Stimulated activated CD8-positive, alpha-beta memory T cell treated with anti-CD3 and anti-CD28 coated beads, Interleukin-4, amount 100 ng/mL, for 1 hour (primary cell): ENCODE measurements at places on chromosomes 2 and 18.

- DNase-seq: no peak
These were observed 23.5 kb downstream of the PTPN2 start for GRCh38 chr18:12860530-12860929.

DNA sequence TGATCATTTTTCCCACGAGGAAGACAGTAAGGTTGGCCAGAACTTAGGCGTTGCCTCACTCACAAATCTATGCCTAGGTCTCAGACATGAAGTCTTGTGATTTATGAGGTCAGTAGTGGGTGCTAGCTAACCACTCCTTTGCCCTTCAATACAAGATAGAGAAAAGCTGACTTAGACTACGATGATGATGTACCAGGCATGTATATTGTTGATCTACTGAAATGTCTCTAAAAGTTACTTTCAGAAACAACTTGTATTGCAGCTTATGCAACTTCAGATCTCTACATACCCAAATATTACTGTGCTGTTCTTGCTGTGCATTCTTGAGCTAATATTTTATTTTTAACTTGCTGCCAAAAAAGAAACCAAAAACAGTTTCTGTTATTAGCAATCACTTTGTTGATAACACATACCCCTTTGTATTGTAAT is 30.6 kb downstream of the MAPRE2 start:
- DNase-seq: no peak

DNA sequence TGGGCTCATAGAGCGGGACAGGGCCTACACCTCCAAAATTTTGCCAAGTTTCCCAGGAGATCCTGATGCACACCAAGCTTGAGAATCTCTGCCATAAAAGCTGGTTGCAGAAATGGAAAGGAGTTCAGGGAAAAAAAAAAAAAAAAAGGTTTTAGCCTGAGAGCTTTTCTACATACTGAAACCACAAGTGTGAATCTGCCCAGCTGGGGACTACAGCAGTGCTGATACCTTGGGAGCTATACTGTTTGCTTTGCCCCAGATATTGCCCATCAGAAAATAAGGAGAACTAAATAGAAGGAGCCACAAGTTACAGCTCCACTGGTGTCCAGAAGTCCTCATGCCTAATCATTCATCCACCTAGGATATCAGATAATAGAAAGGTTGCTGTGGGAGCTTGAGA is 38.4 kb upstream of the NCKAP5 start:
- DNase-seq: no peak

- no peak for DNase-seq
These were observed 243.9 kb upstream of the LRRTM1 start for GRCh38 chr2:80548469-80548868.

- no peak for DNase-seq
These were observed 119.1 kb downstream of the NEDD4L start for GRCh38 chr18:58163004-58163590.

DNA sequence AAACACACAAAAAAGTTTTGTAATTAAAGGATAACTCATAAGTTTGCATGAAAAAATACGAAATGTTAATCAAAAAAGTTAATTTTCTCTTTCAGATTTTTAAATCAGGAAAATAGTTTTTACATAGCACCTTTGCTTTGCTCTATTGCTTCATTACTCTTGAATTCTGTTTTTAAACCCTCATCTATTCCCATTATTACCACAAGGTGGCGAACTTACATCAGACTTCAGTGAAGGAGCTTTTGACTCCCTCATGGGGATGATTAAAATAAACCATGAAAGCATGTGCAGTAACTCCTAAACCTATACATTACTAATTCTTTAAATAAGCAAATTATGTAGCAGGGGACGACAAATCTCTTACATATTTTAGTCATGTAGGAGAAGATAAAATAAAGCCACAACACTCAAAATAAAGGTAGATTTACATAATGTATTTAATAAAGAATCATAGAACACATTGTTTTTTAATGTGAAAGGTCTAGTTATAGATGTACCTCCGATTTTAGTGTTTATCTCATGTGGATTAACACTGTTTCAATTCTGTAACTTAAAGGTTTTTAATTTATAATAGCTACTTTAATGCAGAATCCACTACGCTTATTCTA is 105.2 kb downstream of the NETO1 start:
- no peak for DNase-seq

DNA sequence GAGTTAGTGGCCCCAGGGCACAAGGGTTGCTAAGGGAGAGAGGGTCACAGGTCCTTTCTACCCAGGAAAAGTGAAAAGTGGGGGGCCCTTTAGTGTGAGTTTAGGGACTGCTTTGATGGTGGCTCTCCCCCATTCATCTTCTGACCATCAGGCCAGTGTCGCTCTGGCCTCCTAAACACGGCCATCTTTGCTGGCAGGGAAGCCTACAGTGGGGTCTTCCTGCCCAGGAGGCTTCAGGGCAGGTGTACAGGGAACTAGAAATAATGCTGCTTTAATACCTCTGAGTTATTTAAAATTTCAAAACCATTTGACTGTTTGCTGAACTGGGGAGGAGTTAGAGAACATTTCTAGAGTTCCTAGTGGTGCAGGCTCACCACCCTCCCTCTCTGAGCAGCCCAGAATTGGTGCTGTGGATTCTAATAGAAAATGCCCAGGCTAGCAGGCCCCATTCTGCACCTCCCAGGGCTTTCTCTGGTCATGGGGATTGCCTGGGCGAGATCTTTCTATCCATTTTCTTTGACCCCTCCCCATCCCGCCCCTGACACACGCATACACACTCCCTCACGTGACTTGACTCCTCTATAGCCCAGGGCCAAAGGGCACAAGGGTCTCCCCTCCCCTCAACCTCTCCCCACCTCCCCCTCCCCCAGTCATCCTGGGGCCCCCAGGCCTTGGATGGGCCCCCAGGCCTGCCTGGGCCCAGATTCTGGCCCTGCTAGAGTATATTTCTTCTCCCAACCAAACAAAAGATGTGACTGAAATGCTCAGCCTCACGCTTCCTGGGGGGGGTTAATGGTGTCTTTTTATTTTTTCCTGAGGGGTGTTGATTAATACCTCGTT is 3.1 kb downstream of the PKDCC start:
- DNase-seq: no peak

- DNase-seq: no peak
These were observed 215.4 kb downstream of the CMPK2 start for GRCh38 chr2:6650311-6650710.

- no peak for DNase-seq
These were observed 31.3 kb downstream of the HDHD2 start for GRCh38 chr18:47118981-47119380.

DNA sequence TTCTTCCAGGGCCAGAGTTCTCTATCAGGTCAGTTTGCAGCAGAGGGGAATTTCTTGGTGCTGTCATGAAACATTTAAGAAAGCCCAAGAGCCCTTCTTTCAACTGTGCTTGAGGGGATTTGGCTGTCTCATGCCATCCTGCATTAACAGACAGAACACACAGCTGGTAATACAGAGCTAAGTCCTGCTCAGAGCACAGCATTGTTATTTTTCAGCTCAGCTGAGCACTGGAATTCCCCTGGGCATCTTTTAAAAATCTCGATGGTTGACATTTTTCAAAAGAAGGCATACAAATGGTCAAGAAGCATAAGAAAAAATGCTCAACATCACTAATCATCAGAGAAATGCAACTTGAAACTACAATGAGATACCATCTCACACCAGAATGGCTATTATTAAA is 14.9 kb upstream of the IL1R2 start:
- DNase-seq: no peak

- no peak for DNase-seq
These were observed 105.1 kb downstream of the USP40 start for GRCh38 chr2:233461481-233461891.

DNA sequence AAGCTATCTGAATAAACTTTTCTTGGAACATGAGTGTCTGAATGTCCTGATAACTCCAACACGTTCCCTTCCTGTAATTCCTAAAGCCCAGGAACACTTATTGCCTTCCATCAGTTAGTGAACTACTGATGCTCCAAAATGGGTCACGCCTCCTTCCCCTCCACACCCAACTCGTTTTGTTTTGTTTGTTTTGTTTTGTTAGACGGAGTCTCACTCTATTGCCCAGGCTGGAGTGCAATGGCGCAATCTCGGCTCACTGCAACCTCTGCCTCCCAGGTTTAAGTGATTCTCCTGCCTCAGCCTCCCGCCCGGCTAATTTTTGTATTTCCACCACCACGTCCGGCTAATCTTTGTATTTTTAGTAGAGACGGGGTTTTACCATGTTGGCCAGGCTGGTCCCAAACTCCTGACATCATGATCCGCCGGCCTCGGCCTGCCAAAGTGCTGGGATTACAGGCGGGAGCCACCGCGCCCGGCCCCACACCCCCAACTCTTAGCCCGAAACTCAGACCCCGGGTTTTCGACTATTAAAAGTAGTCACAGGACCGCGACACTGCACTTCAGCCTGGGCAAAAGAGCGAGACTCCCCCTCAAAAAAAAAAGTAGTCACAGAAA is 774 bp downstream of the IER3IP1 start:
- no peak for DNase-seq

GRCh38 chr2:217247476-217247875 is 387.6 kb upstream of the TNP1 start:
- DNase-seq: no peak

DNA sequence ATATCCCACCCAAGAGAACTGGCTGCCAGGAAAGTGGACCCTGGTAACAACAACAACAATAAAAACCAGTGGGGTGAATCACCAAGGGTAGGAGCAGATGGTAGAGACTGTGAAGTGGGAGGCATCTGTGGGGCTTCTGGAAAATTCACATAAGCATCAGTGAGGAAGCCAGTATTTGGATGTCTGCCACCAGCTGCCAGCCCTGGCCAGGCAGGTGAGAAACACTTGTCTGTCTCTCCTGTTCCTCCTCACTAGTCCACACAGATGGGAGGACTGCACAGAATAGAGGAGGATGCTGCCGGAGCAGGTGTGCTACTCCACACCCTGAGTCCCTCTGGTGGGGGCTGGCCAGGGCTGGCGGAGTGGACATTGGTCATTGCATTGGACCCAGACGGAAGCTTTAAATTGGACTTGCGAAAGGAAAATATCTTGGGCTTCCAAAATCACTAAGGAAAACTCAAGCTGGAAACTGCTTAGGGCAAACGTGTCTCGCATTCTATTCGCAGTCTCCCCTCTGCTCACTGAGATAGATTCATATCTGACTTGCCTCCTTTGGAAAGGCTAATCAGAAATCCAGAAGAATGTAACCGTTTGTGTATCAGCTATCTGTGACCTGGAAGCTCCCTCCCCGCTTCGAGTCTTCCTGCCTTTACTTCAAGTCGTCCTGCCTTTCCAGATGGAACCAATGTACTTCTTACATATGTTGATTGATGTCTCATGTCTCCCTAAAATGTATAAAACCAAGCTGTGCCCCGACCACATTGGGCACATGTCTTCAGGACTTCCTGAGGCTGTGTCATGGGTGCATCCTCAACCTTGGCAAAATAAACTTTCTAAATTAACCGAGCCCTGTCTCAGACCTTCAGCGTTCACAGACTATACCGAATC is 69.1 kb downstream of the NAB1 start:
- DNase-seq: no peak

DNA sequence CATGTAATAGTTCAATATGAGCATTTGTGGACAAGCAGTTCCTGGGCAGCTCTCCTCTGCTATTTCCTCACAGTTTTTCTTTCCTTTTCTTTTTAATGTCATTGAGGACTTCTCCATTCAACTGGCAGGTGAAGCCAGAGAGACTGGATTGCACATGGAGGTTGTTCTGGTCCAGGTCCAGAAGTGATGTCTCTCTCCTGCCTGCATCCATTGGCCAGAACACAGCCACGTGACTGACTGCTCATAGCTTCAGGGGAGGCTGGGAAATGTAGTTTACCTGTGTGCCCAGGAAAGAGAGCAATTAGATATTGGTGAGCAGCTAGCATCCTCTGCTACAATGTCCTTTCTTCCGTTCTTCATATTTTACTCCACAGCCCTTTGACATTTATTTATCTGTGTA is 20.2 kb upstream of the ADAM23 start:
- no peak for DNase-seq

DNA sequence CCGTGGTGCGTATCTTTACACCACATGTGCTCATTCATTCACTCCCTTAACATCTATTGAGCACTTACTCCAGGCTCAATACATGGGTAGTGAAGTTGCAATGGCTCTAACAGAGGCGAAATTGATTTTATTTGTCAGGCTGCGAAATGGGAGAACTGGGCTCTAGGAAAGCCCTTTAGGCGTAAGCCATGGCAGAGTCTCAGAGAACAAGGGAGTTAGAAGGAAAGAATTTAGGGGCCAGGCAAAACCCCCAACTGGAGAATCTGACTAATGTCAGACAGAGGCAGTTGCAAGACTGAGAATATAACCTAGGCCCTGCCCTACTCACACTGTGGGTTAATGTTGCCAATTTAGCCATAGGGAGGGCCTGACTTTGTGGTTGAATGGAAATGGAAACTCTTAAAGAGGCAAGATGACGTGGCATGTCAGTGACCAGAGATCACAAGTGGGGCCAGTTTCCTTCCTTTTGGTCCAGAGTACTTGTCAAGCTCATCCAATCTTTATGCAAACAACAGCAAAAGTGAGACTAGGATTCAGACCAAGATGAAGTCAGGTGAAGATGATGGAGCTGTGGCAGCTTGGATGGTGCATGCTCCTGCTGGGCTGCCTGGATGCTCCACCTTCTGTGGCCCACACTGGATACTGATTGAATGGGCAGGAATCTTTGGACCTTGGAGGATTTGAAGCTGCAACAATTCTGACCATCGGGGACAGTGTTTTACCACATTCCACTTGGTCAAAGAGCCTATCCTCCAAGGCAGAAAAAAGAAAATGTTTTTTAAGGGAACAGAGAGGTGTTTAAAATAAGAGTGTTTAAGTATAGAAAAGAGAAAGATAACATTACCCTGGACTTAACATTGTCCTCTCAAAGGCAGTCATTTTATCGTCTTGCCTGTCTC is 92.2 kb downstream of the CAPN13 start:
- no peak for DNase-seq

DNA sequence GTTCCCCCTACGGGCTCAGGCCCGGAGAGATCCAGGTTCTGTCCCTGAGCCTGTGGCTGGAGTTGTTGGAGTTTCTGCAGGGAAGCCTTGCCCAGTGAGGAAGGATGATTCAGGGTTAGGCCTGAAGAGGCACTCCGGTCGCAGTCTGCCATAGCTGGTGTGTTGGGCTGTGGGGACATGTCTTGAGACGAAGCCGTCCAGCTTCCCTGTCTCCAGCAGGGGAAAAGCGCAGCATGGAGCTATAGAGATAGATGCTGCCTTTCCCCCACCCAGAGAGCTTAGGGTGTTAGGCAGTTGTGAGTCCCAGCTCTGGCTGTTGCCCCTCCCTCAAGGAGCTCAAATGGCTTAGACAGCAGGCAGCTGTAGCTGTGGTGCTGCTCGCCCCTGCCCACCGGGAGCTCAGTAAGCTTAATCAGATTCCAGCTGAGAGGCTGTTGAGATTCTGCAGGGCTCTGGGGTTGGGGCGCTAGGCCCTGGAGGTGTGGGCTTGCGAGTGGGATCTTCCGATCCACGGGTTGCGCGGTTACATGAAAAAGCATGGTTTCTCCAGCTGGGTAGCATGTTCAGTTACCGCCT is 103.9 kb downstream of the PMAIP1 start:
- no peak for DNase-seq

- no peak for DNase-seq
These were observed 19.8 kb downstream of the FAM171B start for GRCh38 chr2:186713691-186714090.

GRCh38 chr2:15365411-15365810 is 195.7 kb downstream of the NBAS start:
- no peak for DNase-seq
